ENCODE measurements at places on chromosomes 1 and 21.

DNA sequence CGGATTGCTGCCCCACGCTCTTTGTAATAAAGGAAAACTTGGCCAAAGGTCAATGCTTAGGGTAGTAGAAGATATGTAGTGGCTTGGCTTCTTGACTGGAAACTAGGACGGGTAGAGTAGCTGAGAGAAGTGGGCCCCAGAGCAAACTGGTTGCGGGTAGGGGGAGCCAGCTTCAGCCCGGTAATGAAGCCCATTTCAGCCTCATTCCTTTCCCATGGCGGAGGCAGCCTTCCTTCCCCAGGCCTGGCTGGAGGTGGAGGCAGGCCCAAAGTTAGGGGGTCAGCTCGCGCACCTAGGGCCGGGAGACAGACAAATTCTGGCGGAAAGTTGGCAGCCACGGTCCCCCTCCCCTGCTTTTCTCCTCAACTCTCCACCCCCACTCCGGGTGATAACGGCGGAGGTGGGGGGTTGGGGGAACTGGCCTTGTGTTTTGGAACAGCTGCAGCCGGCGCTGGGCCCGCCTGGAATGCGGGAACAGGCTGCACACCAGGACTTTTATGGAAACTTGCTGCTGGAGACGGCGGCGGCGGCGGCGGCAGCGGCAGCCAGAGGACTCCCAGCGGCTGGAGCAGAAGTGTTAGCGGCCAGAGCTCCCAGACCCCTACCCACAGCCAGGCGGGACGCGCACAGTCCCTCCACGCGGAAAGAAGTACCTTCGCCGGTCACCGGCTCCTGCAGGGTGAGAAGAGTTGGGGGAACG, at the start of gene NEXN:
Gene NEXN, plus strand, starts transcription at position 544 of the 700 bp plus-strand sequence. CDS start 27,483 bp downstream, outside the sequence.
- peak; percentile 78 for DNase-seq

DNA sequence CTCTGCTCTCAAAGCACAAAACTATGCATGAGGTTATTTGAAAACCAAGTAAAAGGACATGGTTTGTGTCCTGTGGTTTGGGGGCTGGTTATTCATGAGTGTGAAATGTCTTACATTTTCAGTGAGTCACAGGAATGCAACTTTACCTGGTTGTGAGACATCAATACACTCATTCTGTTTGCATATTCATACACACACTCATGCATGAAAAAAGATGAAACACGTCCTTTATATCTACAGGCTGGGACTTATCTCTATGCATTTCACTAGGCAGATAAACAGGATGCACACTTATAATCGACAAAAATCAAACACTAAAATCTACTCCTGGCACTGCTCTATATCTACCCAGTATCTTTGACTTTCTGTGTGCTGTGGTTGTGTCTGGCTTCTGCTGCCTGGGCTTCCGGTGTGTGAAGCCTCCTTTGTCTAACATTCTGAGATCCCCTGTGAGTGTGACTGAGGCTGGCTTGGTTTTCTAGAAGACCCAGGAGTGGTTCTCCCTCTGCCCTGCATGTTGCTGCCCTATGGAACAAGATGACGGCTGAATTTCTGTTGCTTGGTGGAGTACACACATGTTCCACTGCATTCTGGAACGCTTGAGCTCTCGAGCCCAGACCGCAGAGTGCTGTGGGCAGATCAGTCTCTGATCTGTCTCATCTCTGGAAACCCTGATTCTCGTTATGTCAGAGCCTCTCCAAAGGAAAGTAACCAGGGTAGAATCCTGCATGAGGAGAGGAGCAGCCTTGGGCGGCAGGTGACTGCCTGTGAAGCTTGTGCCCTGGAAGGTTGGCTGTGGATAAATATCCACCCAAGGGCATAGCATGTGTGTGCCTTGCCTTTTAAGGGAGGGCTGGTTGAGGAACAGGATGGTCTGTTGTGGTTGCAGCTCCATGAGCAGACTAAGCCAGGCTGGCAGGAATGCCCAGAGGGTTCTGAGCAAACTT, 19.7 kb upstream of the FASLG start:
- DNase-seq = no peak

DNA sequence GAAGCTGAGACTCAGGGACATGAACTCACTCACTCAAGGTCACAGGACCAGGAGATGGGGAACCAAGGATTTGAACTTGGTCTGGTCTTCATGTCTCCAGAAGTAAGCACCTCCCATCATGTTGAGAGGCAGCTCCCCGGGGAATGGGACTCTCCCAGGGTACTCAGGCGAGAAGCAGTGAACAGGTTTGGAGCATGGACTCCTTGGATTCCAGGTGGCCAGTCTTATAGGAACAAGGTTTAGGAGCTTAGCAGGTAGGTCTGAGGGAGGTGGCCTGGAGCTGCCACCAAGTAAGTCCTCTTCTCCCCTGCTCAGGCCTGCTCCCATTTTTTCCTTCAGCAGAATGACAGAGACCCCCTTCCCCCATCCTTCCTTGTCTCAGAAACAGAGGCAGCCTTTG, 14.9 kb upstream of the ARHGEF10L start:
- DNase-seq = no peak

GRCh38 chr1:213446496-213446895, 395.5 kb downstream of the RPS6KC1 start:
- no peak for DNase-seq

- DNase-seq = no peak
Measured at GRCh38 chr1:36463463-36463802, 751 bp downstream of the MRPS15 start.

Data from testis (tissue), 5 donors.